Fibroblast of the aortic adventitia (primary cell): ENCODE measurements at places on chromosomes 6 and 20.

DNA sequence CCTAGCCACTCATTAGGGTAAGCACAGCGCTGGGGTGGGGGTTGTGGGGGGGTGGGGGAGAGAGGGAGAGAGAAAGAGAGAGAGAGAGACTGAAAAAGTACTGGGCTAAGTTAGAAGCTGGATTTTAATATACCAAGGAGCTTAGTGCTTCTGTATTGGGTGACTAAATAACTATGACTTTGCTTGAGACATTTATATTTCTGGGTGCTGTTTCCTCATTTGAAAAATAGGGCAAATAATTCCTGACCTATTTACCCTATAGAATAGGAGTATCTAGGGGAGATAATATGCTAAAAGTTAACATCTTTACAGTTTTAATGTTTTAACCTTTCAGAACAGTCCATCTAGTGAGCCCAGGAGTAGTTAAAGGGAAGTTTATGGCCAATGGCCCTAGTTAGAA, 7.7 kb downstream of the NKAIN2 start:
- no peak for DNase-seq

- DNase-seq, result no peak
Measured at GRCh38 chr6:5765141-5765760, 241.5 kb downstream of the NRN1 start.

DNA sequence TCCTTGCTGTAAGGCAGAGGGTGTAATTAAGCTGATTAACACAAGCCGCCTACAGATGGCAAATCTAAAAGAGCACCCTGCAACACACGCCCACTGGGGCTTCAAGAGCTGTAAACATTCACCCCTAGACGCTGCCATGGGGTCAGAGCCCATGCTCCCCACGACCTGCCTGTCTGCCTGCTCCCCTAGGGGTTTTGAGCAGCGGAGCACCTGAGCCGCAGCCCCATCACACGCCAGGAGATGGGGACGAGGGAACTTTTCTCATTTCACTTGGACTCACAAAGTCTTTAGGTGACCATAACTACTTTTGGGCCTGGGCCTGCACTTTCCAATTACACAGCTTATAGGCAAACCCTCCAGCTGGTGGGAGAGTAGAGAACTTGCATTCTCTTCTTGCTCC, 99.0 kb upstream of the SOX4 start:
- DNase-seq, result no peak

DNA sequence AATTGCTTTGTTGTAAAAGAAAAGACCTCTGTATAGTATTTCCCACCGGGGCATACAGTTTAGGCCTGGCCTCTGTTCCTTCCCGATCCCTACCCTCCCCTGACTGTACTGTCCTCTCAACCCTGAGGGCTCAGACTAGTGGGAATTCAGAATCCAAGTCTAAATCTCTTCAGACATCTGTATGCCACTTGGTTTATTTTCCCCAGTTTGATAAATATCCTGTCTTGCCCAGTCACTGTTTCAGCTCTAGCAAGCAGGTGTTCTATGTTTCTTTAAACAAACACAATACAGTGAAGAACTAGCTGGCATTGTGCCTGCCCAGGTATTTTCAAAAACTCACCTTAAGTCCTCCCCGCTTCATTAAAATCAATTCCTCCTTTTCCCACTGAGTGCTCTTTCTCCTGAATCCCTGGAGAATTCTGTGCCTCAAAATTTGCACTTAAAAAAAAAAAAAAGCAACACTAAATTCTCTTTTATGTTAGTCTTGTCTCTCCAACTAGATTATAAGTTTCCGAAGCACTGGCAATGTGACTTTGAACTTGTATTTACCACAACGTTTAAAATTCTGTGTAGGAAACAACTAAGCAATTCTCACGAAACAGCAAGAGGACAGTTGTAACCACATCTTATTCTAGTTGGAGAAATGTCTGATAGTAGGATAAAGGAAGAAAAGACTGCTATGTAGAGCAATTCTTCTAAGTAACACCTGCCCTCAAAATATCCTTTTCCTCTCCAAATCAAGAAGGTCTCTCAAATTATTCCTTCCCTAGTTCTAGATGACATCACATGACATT, 112.0 kb upstream of the CARMIL1 start:
- no peak for DNase-seq
